ENCODE measurements at places on chromosomes 11 and 22.

GRCh38 chr11:93005239-93005638 is 35.8 kb downstream of the MTNR1B start:
- DNase-seq = no peak

- peak; percentile 94 for DNase-seq
These were observed at the start of gene TBC1D22A for GRCh38 chr22:46762238-46763050. Gene TBC1D22A, plus strand, starts transcription at chr22:46762650. Its CDS starts 137 bp downstream, at chr22:46762787.

DNA sequence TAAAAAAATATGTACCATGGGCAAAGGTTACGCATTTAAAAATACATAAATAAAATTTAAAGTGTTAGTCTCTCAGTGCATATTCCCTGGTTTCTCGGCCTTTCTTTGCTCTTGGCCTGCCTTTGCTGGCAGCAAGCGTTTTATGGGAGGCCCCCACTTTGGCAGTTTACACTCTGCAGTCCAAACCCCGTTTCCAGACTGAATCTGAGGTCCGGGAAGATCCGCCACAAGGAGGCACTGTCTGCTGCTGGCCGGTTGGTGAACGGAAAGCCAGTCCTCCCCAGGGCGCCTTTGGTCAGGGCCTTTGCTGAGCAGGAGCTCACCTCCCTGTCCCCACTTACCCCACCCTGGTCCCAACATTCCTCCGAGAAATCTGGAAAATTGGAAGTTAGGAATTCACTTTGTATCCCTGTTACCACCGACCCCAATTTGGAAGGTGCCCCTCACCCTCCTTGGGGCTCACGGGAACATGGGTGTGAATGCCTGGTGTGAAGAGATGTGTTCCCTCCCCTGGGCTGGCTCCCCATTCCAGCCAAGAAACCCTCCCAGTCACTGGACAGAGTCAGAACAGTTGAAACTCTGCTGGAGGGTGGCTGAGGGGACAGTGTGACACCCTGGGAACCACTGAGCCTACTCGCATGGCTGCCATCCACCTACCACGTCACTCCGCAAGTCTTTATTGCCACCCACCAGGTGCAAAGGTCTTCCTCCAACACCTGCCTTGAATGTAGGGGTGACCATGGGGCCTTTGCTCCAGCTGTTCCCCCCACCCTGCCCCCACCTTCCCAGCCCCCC is 9.4 kb upstream of the SF1 start:
- DNase-seq = peak; percentile 65

GRCh38 chr11:12914400-12914912 is 94.7 kb upstream of the RASSF10 start:
- DNase-seq = peak; percentile 29

DNA sequence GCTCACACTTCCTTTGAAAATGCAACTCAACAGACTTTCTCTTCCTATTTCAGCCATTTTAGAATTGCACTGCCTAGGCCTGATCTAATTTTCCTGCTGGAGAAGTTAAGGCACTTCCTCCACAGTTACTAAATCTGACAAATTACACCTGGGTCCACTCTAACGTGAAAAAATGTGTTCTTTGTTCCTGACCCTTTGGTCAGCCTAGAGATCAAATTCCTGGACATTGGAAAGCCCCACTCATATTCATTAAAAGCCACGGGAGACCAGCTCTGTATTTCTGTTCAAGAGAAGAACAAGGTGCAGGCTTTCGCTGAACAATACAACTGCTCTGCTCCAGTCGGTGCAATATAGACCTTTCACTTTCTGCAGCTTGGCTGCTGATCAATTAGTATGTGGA is 96.6 kb downstream of the MPPED2 start:
- no peak for DNase-seq

- DNase-seq = no peak
These were observed 11.2 kb upstream of the MS4A6E start for GRCh38 chr11:60315871-60316270.

GRCh38 chr11:132439711-132440255 is 1069.4 kb downstream of the NTM start:
- no peak for DNase-seq

DNA sequence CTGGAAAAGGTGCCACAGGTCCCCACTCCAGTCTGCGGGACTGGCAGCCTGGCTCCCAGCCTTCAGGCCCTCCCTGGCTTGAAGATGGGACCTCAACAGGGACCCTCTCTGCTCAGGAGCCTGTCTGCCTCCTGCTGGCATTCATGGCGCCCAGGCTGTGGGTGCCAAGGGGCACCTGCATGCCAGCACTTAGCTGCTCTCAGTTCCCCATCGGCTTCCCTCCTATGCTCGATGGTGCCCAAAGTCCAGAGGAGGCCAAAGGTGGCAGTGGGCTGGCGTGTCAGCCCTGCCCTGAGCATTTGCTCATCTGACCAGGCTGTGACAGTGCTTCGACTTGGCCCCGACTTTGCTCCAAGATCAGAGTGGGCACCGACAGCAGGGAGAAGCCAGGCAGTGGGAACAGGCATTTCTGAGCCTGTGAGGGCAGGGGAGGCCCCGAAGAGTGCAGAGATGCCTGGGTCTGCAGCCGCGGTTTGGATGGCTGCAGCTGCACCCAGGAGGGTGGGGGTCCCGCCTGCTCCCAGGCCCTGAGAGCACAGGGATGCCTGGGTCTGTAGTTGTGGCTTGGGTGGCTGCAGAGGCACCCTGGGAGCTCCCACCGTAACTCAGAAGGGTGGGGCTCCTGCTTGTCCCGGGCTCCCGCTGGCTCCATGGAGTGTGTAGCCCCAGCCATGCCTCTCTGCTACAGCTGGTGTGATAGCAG is 463.6 kb downstream of the TBC1D22A start:
- DNase-seq = no peak

- DNase-seq = no peak
These were observed 2.7 kb upstream of the ZNF74 start for GRCh38 chr22:20391222-20391621.

DNA sequence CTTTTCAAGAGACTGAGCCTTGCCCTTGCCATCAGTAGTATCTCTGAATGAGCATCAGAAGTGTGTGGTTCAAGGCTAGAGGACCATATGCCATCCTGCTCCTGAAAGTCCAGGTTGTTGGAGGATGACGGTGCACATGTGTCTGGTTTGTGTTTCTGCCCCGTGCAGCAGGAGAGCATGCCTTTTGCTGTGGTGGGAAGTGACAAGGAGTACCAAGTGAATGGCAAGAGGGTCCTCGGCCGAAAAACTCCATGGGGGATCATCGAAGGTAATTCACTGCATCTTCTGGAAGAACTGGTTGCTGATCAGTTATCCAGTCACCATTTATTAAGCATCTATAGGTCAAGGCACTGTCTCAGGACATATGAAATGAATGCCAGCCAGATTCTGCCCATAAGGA is 6.1 kb upstream of the WBP2NL start:
- DNase-seq = no peak

DNA sequence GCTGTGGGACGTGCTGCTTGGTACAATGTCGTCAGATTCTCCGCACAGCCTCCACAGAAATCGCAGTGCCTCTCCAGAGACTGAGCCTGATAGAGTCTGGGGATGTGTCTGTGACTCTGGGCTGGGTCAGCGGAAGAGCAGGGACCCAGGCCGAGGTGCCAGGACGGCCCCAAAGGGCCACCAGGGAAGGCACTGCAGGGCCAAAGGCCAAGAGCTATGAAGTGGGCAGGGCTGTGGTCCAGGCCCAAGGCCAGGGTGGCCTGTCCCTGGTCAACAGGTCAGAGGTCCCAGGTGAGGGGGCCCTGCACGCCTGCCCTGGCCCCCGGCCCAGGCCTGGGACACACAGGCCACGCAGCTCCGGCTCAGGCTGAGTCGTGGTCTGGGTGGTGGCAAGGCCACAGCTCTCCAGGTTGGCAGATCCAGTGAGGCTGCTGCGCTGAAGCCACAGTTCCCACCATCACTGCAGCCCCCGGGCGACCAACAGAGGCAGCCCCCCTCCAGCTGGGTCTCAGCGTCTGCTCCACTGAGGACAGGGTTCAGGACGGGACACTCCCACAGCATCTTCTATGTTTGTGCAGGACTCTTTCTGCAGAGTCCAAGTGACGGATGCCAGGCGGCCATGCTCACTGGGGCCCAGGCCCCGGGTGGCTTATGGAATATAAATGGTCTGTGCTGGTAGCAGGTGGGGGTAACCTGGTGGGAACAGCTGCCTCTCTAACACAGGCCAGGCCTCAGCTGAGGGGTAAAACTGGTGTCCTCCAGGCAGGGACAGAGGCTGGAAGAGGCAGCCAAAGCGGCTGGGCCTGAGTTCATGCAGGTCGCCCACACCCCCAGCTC is 4.8 kb upstream of the PIM3 start:
- no peak for DNase-seq

All from mesenchymal stem cell (in vitro differentiated cells and primary cell).